Thoracic aorta (tissue), 2 donors: ENCODE measurements at places on chromosomes 13 and 19.

DNA sequence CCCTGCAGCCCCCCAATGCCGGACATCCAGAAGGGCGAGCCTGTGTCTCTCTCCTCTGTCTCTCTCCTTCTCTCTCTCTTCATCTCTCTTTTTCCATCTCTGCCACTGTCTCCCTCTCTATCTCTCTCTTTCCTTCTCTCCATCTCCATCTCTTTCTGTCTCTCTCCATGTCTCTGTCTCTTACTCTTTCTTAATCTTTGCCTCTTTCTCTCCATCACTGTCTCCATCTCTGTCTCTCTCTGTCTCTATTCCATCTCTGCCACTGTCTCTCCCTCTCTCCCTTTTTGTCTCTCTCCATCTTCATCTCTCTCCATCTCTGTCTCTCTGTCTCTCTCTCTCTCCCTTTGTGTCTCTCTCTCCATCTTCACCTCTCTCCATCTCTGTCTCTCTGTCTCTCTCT, 25.7 kb upstream of the TCF3 start:
- H3K4me1 ChIP-seq: no peaks in the 10 kb centered on the region
- DNase-seq: no peak

GRCh38 chr13:112068540-112069060, 1.7 kb downstream of the SOX1 start:
- peaks cover 8% of the 10 kb centered on the region for H3K27me3 ChIP-seq
- H3K36me3 ChIP-seq: no peaks in the 10 kb centered on the region
- no peaks in the 10 kb centered on the region for H3K4me1 ChIP-seq
- H3K4me3 ChIP-seq: no peak overlapping the region
- DNase-seq: no peak

GRCh38 chr19:1624458-1624857, 19.2 kb upstream of the UQCR11 start:
- no peaks in the 10 kb centered on the region for H3K27me3 ChIP-seq
- no peak overlapping the region for H3K27ac ChIP-seq
- no peak overlapping the region for H3K4me3 ChIP-seq
- peaks cover 20% of the 10 kb centered on the region for H3K36me3 ChIP-seq
- no peaks in the 10 kb centered on the region for H3K4me1 ChIP-seq

DNA sequence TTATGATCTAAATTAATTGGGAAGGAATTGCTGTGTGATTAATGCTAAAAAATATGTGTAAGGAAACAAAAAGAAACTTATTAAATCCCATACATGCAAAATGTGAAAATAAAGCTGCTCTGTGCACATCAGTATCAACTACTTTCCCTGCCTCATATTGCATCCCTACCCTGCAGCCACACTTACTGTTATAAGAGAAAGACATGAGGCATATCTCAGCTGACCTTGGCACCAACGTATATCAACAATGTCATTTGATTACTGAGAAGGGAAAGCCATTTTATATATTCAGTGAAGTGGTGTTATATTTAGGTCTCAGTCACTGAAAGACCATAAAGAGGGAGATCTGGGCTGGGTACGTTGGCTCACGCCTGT, 585.1 kb downstream of the GPC6 start:
- H3K4me1 ChIP-seq: peaks cover 6% of the 10 kb centered on the region
- H3K36me3 ChIP-seq: no peaks in the 10 kb centered on the region
- H3K27me3 ChIP-seq: no peaks in the 10 kb centered on the region

- no peak for DNase-seq
- H3K4me3 ChIP-seq: no peak overlapping the region
- H3K4me1 ChIP-seq: peaks cover 12% of the 10 kb centered on the region
- H3K27ac ChIP-seq: no peak overlapping the region
- no peaks in the 10 kb centered on the region for H3K27me3 ChIP-seq
These were observed 112.8 kb downstream of the CRYL1 start for GRCh38 chr13:20412691-20413355.

- H3K36me3 ChIP-seq: no peaks in the 10 kb centered on the region
- H3K4me3 ChIP-seq: no peak overlapping the region
- no peaks in the 10 kb centered on the region for H3K27me3 ChIP-seq
- H3K27ac ChIP-seq: no peak overlapping the region
These were observed 77.3 kb downstream of the MZT1 start for GRCh38 chr13:72650051-72650700.

DNA sequence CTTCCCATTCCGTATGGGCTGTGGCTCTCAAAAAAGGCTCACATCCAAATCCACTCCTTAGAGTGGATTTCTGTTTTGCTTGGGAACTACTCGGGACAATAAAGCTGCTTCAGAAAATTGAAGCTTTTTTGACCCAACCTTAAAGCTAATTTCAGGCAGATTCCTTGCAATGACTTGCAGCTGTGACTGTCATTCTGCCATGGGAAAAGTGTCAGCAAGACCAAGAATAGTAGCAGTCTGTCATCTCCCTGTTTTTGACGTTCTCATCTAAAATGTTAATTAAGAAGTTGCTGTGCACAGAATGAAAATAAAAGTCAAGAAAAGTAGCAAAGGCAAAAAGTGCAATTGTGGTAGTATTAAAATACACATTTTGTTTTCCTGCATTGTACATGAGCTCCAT, 304.7 kb downstream of the COG6 start:
- no peaks in the 10 kb centered on the region for H3K27me3 ChIP-seq
- H3K4me1 ChIP-seq: no peaks in the 10 kb centered on the region
- no peak overlapping the region for H3K4me3 ChIP-seq
- no peaks in the 10 kb centered on the region for H3K36me3 ChIP-seq
- DNase-seq: no peak
- no peak overlapping the region for H3K27ac ChIP-seq

DNA sequence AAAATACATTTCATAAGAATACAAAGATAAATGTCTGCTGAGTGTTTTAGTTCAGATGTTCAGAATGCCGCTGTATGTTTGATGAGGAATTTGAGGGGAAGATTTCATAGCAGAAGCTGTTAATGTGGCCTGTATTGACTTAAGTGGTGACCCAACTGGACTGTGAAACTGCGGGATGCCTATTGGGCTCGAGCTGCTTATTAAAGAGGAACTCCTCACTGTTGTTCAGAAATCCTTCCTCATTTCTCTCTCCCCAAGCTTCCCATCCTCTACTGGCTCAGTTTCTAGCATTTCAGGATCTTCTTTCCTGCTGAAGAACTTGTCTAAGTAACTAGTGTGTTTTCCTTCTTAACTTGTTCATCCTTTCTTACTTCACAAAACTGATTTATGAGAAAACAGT, 20.4 kb downstream of the DGKH start:
- no peaks in the 10 kb centered on the region for H3K4me1 ChIP-seq
- no peaks in the 10 kb centered on the region for H3K27me3 ChIP-seq
- no peak overlapping the region for H3K4me3 ChIP-seq

DNA sequence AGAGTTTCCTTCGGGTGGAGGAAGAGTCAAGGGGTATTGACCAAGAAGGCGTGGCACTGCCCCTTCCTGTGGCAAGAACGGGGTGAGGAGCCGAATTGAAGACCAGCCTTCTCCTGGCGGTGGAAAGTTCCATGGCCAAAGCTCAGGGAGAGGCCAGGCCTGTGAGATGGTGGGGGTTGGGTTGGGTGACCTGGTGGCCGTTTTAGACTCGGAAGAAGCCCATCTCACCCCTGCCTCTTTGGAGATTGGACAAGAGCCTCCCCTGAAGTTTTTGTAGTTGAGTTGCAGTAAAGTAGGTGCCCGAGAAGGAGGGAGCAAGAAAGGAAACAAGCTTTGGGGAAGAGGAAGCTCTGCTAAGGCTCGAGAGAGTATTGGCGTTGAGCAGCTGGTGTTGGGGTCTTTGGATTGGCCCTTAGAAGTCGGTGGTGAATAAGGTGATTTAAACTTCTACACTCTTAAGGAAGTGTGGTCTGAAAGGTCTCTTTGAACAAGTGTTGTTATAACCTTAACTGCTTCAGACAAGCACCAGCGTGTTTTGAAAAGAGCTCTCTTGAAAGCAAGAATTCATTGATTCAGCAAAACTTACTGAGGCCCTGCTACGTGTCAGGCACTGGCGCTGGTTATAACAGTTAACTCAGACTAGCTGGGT, 964 bp downstream of the SPINT2 start:
- H3K27me3 ChIP-seq: no peaks in the 10 kb centered on the region
- H3K4me3 ChIP-seq: peak overlapping the region; percentile 83
- H3K36me3 ChIP-seq: no peaks in the 10 kb centered on the region
- peaks cover 32% of the 10 kb centered on the region for H3K4me1 ChIP-seq
- DNase-seq: no peak
- peak overlapping the region; percentile 100 for H3K27ac ChIP-seq

DNA sequence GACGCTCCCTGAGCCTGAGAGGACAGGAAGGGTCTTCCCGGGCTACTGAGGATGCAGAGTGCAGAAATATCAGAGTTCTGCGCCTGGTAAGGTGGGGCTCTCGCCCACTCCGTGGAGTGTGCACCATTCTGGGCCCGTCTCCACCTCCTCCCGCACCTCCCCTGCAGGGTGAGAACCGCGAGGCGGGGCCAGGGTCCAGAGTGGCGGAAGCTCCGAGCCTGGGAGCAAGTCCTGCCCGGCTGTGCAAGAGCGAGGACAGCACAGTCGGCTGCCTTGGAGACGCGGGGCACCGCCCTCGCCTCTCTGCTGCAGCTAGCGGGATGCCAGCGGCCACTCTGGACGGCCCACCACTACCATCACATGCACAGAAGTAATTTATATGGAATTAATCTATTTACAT, 2304.4 kb downstream of the PCDH9 start:
- H3K4me1 ChIP-seq: no peaks in the 10 kb centered on the region
- no peak for DNase-seq
- no peaks in the 10 kb centered on the region for H3K36me3 ChIP-seq
- no peaks in the 10 kb centered on the region for H3K27me3 ChIP-seq
- no peak overlapping the region for H3K27ac ChIP-seq

DNA sequence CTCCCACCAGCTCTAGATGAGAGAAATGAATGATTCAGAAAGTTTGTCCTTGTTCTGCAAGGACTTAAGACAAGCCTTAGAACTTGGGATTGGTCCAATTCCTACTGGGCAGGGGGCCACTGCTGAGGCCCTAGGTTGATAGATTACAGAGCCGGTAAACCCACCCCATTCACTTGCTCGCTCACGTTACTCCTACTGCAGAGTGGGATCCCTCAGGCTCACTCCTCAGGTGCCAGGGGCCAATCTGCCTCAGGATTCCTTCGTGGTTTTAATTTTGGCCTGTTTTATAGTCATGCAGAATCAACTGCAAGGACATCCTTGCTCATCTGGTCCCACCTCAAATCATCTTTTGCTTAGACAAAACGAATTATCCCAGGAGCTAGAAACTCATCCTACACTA, 59.0 kb downstream of the SERP2 start:
- no peak overlapping the region for H3K27ac ChIP-seq
- H3K27me3 ChIP-seq: no peaks in the 10 kb centered on the region
- H3K36me3 ChIP-seq: peaks cover 8% of the 10 kb centered on the region

DNA sequence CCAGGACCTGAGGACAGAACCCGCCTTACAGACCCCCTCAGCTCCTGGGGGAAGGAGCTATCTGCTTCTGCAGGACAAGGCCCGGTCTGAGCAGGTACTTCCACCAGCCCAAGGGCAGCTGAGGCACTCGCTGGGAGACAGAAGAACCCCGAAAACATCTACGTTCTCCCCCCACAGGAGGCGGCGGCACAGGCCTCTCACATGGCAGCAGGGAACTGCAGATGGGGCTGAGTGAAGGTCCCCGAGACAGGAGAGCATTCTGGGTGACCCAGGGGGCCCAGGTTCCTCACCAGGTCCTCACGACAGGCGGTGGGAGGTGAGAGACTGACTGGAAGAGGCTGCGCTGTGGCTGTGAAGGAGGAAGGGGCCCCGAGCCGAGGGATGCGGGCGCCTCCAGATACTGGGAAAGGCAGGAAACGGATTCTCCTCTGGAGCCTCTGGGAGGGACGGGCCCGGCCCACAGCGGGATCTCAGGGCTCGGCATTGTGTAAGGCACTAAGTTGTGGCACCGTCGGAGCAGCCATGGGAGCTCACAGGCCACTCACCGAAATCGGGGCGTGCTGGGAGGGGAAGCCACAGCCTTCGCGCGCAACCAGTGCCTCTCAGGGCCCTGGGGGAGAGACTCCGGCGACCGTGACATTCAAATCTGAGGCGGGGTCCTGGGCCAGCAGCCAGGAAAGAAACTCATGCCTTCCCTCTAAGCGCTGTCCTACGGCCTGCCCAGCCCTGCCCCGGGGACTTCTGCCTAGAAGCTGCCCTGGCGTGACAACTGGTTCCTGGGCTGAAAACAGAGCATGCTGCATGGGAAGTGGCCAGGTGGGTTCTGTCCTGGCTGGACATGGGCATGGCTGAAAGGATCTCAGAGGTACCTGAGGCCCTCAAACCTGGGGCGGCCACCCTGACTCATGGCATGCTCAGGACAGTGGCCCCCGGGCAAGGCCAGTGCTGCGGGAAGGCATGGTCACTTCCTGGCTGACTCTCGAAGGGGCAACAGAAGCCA, 14.0 kb downstream of the RPL36 start:
- H3K27ac ChIP-seq: no peak overlapping the region
- no peak overlapping the region for H3K4me3 ChIP-seq
- H3K27me3 ChIP-seq: no peaks in the 10 kb centered on the region
- no peak for DNase-seq
- H3K36me3 ChIP-seq: peaks cover 40% of the 10 kb centered on the region

DNA sequence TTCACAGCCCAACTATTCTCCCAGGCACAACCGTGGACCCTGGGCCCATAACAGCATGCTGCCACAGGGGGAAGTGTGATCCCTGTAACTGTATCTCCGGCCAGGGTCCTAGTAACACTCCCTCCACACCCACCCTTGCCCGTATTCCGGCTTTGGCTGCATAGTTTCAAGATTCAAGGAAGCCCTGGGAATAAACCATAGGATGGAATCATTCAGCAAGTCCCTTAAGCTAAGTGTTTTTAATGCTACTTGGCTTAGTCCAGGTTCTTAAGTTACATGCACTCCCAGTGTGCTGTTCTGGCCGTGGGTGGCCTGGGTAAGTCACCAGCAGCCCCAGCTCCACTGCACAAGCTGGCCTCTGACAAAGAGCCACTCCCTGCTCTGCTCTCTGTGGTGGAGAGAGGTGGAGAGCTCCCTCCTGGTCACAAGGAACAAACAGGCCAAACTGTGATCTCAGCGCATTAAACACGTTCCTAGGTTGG, 532.4 kb upstream of the SGCG start:
- H3K27me3 ChIP-seq: no peaks in the 10 kb centered on the region
- no peak overlapping the region for H3K27ac ChIP-seq
- H3K4me1 ChIP-seq: no peaks in the 10 kb centered on the region
- H3K4me3 ChIP-seq: no peak overlapping the region
- DNase-seq: no peak

GRCh38 chr13:66716538-66716937, 513.6 kb downstream of the PCDH9 start:
- H3K4me3 ChIP-seq: no peak overlapping the region
- no peaks in the 10 kb centered on the region for H3K36me3 ChIP-seq
- DNase-seq: no peak
- H3K27ac ChIP-seq: no peak overlapping the region
- no peaks in the 10 kb centered on the region for H3K4me1 ChIP-seq
- H3K27me3 ChIP-seq: no peaks in the 10 kb centered on the region

GRCh38 chr19:19485161-19485997, 30.0 kb downstream of the TSSK6 start:
- H3K36me3 ChIP-seq: no peaks in the 10 kb centered on the region
- H3K27me3 ChIP-seq: no peaks in the 10 kb centered on the region
- no peak overlapping the region for H3K4me3 ChIP-seq
- DNase-seq: no peak

GRCh38 chr13:102040812-102041211, 361.0 kb downstream of the FGF14 start:
- H3K27ac ChIP-seq: no peak overlapping the region
- peaks cover 3% of the 10 kb centered on the region for H3K4me1 ChIP-seq
- no peaks in the 10 kb centered on the region for H3K36me3 ChIP-seq
- no peak for DNase-seq
- no peak overlapping the region for H3K4me3 ChIP-seq

- H3K36me3 ChIP-seq: peaks cover 3% of the 10 kb centered on the region
- no peak overlapping the region for H3K27ac ChIP-seq
- no peak overlapping the region for H3K4me3 ChIP-seq
- H3K4me1 ChIP-seq: no peaks in the 10 kb centered on the region
- H3K27me3 ChIP-seq: no peaks in the 10 kb centered on the region
- DNase-seq: no peak
These were observed 12.7 kb downstream of the SLC27A1 start for GRCh38 chr19:17482877-17483604.
